ENCODE measurements at places on chromosomes 11 and 22.

GRCh38 chr11:11993839-11994238, 14.6 kb downstream of the DKK3 start:
- DNase-seq: no peak

- no peak for DNase-seq
Observed at GRCh38 chr11:62431171-62431901, 12.5 kb downstream of the SCGB1A1 start.

DNA sequence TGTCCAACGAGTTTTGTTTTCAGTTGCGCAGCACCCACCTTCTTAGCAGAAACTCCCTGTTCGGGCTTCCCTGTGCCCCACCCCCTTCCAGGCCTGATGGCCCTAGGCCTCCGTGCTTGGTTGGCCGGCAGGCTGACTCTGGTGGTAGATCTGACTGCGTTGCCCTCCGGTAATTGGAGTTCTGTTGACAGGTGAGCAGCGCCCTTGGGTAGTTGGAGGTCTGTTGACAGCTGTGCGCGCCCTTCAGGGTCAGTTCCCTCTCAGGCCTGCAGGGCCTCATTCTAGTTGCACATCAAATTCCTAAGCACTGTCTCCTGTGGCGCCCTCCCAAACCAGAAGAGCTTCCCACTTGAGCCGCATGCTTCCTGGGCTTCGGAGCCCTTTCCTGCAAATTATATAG, 776 bp downstream of the DGCR6 start:
- no peak for DNase-seq

DNA sequence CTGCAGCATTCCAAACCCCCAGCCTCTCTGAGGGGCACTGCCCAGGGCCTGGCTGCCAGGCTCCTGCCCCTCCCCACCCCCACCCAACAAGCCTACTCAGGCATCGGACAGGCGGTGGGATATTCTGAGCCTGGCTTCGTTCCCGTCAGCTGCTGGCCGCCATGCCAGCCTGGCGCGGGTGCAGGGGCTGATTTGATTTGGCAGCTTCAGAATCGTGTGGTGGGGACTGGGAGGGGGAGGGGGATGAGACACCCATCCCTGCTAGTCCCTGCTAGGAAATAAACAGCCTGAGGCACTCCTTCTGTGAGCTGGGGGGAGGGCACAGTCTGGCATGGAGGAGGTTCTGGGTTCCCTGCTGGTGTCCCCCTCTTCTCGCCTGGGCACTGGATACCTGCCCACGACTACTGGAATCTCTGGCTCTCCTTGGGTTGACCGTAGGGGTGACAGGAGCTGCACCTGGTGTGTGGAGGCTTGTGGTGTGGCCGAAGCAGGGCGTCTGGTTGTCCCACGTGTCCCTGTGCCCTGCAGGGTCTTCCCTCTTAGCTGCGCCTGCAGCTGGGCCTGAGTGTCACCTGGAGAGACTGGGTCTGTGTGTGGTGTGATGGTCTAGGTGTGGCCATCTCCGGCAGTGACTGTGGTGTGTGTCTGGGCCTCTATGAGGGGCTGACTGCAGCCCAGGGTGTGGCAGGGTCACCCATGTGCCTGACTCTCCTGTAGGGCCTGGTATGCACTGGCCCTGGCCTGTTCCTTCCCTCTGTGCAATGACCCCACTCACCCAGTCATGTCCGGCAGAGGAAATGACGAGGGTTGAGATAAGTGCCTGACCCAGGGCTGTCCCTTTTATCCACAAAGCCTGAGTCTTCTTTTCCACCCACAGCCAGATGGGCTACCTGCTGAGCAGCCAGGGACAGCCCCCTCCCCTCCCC, 42.2 kb downstream of the PDE2A start:
- DNase-seq: no peak

DNA sequence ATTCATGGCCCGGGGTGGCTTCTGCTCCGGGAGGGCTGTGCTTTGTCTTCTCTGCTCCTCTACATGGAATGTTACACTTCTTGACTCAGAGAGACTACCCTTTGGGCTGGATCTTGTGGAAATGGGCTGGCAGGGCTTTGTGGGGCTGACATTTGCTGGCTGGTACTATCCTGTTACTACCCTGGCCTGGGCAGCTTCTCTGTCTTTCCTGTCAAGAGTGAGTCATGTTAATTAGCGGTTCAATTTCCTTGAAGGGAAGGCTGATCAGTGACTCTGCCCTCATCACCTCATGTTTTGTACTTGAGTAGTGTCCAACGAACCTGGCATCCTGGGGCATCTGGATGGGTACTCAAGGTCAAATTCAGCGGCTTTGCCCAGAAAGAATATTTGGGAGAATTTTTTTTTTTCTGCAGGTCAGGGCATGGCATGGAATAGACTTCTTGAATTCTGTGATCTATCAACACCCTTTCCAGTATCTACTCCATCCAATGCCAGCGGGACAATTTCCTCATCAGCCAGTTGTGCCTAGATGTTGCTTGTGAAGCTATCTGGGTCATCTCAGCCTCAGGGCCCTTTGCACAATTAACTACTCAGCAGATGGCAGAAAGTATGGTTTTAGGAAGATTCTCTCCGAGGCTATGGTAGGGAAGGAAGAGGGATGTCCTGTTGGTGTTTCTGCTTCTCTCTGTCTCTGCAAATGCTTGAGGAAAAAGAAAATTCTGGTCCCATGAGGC, 140.5 kb upstream of the PLET1 start:
- no peak for DNase-seq

DNA sequence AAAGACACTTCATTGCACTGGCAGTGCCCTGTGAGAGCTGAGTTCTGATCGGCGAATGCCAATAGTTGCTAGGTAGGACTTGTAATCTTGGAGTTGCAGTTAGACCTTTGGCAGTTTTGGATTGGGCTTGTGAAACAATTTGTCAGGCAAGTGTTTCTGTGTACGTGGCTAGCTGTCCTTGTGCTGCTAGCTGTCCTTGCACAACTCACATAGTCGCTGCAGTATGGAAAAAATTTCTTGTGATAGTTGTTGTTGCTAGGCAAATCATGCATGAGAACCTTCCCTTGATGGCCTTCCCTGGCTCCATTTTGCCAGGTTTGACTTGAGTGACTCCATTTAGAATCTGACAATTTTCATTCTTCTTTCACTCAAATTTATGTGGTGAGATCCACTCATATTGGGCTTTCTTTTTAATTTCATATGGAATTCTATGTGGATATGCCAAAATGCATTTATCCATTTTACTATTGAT, 140.7 kb downstream of the APIP start:
- no peak for DNase-seq

GRCh38 chr11:124518989-124519451, 24.4 kb downstream of the OR8B12 start:
- DNase-seq: no peak

- DNase-seq: no peak
Observed at GRCh38 chr11:131816051-131816450, 445.6 kb downstream of the NTM start.

DNA sequence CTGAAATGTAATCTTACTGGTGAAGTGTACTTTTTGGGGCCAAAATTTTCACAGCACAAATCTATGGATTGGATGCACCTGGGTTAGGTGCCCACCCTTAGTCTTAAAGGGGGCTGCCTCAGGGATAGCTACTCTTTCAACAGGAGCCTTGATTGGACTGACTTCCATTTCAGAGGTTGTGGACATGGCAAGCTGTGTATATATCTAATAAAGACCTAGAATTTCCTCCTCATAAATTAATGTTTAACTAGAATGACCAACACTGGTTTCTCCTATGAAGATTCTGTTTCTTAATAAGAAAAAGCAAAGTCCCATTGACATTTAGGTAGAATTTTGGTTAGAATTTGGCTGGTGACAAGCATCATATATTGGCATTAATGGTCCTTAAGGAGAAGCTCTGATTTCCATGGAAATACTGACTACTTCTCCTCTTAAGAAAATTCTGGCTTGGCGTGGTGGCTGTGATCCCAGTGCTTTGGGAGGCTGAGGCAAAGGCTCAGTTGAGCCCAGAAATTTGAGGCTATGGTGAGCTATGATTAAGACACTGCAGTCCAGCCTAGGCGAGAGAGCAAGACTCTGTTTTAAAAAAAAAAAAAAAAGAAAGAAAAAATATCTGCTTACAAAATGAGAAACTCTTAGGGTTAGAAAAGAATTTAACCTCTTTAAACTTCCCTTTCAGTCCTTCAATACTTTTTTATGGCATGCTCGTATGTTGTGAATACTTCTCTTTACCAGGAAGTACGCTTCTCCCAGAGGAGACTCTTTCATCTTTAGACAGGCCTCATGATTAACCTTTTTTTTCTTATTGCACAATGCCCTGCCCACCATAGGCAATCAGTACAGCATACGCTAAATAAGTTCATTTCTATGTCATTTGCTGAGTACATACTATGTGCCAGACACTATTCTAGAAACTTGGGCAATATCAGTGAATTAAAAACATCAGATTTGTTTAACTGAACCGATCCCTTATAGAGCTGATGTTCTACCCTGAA, 77.2 kb downstream of the PRR5L start:
- no peak for DNase-seq

DNA sequence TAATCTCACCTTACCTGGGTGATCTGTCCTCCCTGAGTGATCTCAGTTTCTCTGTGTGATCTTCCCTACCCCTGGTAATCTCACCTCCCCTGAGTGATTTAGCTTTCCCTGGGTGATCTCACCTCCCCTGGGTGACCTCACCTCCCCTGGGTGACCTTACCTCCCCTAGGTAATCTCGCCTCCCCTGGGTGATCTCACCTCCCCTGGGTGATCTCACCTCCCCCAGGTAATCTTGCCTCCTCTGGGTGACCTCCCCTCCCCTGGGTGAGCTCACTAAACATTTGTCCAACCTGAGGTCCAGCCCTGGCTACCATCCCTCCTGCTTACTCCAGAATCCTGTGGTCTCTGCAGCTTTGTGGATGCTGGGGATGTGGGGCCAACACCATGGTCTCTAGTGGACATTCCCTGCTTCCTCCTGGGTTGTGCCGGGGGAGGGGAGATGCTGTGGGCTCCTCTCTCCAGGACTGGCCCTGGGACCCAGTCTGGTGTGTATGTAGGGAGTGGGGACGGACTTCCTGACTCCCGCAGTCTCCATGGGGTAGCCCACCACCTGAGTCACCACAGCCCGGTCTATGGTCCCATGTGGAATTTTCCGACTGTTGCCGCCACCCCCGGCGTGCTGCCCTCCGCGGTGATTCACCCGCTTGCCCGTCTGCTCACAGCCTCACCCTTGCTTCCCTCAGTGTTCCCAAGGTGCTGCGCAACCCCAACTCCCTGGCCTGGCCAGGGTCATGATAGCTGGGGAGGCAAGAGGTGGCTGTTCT, 9.9 kb downstream of the LSP1 start:
- no peak for DNase-seq

GRCh38 chr22:39685336-39686177, 115.0 kb downstream of the CACNA1I start:
- no peak for DNase-seq

DNA sequence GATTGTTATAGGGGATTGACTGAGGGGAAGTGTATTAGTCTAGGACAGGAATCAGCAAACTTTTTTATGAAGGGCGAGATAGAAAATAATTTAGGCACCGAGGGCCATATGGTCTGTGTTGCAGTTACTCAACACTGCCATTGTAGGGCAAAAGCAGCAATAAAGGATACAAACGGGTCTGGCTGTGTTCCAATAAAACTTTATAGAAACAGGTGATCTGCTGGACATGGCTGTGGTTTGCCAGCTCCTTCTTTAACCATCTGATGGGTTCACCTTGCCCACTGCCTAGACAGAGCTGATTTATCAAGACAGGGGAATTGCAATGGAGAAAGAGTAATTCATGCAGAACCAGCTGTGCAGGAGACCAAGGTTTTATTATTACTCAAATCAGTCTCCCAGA, 20.0 kb downstream of the PRR5L start:
- no peak for DNase-seq

- no peak for DNase-seq
Observed at GRCh38 chr11:37199082-37199481, 601.0 kb upstream of the RAG2 start.

- DNase-seq: no peak
Observed at GRCh38 chr22:30701872-30702271, 7.2 kb downstream of the OSBP2 start.

DNA sequence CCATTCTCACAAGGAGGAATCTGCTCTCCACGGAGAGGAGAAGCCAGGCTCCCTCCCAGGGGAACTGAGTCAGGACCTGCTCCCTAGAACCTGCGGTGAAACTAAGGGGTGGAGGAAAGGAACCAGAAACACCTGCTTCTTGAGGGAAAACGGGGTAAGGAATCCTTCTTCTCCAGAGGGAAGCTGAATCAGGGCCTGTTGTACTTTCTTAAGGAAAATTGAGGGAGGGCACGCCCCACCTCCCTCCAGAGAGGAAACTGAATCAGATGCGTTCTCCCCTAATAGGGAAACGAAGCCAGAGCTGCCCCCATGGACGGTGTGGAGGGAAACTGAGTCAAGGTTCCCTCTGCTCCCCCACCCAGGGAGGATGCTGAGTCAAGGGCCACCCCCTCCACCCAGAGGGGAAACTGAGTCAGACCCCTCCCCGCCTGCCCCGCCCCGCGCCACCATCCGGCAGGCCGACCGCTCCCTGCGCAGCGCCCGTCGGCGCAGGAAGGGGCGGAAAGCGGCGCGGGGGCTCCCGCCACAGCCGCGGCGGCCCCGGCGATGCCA, 393 bp downstream of the RELA start:
- DNase-seq: no peak

GRCh38 chr11:69726481-69726880, 22.7 kb upstream of the FGF19 start:
- DNase-seq: no peak

- DNase-seq: no peak
Observed at GRCh38 chr11:9777525-9777924, 113.6 kb downstream of the SWAP70 start.

DNA sequence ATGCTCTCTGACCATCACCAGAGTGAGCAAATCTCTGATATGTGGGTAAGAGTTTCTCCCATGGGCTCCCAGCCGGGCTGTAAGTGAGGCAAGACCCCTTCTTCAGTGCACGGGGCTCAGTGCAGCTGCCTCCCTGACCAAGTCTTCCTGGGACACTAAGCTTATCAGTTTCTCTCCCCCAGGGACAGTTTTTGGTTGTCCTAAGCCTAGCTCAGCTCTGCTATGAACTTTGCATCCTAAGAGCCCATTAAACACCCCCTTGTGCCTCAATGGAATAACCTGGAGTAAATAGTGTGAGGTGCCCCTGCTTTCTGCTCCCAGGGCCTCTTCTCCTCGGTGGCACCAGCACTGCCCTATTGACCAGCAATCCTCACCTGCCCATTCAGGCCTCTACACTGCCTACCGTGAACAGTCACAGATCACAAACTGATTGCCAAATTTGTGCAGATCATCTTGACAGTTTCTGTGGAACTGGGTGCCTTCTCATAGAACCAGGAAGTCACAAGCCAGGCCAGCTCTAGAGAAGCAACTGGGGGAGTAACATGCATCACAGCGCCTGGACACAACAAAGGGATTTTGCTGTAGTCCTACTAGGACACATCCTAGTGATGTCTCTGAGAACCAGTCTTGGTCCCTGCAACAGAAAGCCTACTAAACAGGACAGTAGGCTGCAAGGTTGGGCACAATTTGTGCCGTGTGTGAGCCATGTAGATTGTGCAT, 19.5 kb upstream of the IGLL5 start:
- no peak for DNase-seq

GRCh38 chr11:76073724-76074123, 132.6 kb downstream of the WNT11 start:
- DNase-seq: no peak

All from DMS 273 treated with DMSO at 0.1 percent for 48 hours (cell line).